Esophagus squamous epithelium (tissue), 5 donors: ENCODE measurements at places on chromosomes 6 and 20.

DNA sequence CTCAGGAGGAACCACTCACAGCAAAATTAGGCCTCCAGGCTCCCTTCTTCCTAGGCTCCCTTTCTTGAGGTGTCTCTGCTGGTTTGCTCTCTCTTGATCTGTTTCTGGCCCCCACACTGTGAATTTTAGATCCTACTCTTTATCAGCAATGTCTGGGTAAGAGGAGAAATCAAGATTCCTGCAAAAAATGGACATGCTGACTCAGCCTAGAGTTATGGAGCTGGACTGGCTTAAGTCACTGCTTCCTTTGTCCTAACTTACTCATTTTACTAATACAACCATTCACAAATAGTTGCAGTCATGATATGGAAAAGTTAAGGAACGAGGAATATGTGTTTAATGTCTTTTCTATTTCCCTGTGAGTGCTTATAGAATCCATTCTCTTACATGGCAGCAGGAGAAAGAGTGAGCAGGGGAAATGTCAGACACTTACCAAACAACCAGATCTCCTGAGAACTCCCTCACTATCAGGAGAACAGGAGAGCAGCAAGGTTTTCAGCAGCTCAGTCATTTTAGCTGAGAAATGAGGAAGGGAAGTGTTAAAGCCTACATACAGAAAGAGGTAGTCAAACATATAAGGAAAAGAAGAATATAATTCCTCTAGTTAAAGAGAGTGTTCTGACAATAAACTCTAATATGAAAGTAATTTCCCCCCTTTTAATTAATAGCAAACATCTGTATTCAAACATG is 160.8 kb downstream of the PDE7B start:
- DNase-seq, result no peak

GRCh38 chr6:113004470-113005270 is 657.5 kb downstream of the RFPL4B start:
- no peak for DNase-seq

DNA sequence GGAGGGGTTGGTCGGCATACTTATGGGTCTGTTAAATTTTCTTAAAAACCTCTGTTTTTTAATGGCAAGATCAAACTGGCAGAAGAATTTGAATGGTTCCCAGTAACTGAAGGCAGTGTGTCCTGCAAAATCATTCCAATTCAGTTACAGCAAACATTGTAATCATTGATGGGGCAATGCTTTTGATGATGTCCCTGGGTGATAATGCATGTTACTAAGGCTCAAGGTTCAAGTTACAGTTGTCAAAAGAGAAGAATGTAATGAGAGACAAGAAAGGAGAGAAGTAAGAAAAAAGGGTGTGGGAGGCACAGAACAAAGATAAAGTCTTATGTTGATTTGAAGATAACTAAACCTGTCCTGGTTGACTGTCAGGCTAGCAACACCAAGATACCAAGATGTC is 54.9 kb downstream of the CEP162 start:
- DNase-seq, result no peak

- no peak for DNase-seq
Observed at GRCh38 chr6:144338951-144339700, 54.0 kb downstream of the UTRN start.

DNA sequence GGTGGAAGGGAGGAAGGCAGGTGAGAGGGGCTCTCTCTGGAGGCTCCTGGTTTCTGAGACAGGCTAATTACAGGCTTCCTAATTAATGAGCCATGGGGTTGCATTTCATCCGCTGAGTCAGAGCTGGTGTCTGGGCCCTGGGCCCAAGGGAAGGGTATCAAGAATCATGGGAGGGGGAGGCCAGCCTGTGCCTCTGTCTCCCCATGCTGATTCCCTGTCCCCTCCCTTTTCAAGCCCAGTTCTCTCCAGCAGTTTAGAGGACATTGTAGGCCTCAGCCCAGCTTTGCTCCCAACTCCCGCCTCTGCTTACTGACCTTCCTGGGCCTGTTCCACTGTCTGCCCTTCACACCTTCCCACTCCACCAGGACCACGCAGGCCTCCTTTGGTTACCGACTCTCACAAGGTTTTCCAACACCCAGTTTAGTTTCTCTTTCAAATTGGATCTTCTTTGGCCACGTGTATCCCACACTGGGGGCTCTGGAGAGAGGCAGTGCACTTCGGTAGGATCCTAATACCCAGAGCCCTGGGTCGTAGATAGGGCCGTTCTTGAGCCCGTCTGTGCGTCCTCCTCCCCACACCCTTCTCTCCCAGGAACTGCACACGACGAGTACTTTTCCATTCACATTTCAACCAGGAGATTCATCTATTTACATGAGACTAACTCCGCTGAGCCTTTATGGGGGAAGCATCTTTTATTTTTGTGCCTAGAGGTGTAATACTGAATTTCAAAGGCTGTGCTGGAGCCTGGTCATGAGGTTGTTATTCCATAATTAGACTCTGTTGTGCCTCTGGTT is 18.2 kb upstream of the AVP start:
- DNase-seq, result no peak

- DNase-seq, result no peak
Observed at GRCh38 chr6:10310826-10311225, 104.0 kb downstream of the TFAP2A start.

- DNase-seq, result no peak
Observed at GRCh38 chr6:126054258-126054702, 67.9 kb downstream of the TRMT11 start.

DNA sequence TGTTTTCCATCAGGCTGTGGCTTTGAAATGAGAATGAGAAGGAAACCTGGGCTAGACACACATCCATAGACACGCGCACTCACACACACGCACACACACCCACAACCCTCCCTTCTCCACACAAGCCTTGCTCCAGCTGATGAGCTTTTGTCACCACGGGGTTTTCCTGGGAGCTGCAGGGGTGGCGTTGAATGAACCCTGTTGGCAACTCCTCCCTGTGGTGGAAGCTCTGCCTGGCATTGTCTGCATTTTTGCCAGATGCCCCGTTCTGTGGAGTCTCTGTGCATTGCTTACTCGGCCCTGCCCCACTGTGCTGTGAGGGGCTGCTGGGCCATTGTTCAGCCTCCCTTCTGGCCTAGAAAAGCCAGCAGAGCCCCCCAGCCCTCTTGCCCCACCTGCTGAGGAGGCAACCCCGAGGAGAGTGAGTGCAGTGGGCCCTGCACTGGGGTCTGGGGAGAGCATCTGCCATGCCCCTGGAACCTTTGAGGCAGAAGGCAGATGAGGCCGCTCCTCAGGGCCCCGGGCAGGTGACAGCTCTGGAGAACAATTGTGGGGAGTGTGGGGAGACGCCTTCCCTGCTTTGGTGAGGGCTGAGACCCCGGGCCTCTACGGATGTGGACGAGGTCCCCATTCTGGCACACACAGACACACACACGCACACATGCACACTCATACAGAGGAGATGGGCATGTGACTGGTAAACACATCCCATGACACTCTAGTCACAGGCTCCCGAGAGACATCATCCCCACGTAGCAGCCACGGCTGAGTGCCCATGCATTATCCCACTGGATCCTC is 9.9 kb downstream of the ADIG start:
- no peak for DNase-seq

- DNase-seq, result no peak
Observed at GRCh38 chr6:17218023-17218748, 63.0 kb upstream of the RBM24 start.

DNA sequence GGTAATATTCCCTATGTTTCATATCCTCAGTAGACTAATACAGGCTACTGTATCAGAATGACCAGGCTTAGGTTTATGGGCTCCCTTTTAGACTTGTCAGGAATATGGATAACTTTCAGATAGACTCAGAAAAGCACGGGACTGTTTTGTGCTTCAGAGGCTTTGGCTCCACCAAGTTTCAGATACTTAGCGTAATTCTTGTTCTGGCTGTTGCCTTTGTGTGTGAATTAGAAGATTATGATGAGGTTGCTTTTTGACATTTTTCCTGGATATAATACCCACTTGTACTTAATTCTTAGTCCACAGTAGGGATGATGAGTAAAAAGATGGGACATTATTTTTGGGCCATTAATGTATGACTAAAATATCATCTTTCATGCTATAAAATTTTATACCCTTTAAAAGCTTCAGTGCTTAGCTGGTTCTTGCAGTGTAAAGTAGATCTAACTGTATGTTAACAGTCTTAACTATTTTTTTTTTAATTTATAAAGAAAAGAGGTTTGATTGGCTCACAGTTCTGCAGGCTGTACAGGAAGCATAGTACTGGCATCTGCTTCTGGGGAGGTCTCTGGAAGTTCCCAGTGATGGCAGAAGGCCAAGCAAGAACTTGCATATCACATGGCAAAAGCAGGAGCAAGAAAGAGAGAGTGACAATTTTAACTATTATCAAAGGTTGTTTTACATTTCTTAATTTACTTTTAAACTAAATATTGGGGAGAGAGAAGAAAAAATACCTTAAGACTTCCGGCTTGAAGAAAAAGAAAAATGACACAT is 120.7 kb downstream of the ZFAND3 start:
- DNase-seq, result no peak

- no peak for DNase-seq
Observed at GRCh38 chr20:43723186-43723585, 3.6 kb downstream of the GTSF1L start.

GRCh38 chr6:53725791-53726575 is 60.4 kb upstream of the KLHL31 start:
- no peak for DNase-seq

DNA sequence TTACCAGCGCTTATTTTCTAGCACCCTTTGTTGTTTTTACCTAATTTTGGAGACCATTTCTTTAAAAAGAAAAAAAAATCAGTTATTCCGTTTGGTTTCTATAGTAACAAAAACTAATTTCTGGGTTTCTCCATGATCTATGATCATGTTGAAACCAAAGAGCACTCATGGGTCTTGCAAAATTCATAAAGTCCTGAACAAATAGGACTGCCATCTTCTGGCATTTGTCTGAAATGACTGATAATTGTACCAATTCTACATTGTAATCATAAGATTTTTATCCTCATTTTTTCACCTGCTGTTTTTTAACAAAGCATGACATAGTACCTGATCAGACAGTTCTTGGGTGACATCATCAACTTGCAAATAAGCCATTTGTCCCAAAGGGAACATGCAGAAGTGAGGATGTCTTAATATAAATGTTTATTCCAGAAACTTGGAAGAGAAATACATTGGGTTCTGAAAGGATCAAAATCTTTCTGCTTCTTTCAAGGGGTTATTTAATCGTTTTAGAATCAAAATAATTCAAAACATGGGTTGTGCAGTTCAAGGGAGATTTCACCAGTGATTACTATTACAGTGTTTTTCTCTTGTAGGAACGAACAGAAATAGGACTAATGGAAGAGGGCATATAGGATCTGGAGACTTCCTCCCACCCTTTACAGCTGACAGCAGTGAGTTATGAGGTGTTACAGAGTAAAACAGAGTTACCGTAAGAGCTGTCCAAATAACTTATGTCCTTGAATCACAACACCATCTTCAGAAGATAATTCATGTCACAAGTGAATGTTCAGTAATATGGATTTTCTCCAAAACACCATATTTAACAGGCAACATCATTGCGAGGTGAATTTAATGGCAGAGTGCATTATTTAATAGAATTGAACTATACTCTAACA is 87.1 kb upstream of the GJE1 start:
- no peak for DNase-seq

- no peak for DNase-seq
Observed at GRCh38 chr6:123332070-123332469, 304.7 kb downstream of the TRDN start.

DNA sequence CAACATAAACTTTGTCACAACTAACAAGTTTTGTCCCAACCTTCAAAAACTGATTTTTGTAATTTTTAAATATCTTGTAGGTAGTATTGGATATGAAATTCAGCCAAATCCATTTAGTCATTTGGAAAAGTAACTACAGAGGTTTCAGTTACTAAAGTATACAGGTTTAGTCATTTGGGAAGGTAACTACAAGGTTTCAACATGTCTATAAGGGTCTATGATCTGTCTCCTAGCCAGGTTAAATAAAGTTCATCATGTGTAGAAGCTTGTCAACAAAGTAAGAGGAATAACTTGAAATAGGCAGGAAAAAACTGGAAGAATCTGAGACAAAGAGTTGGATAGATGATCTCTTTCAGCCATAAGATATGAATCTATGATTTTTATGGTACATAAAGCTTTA is 229.8 kb downstream of the COL12A1 start:
- no peak for DNase-seq

GRCh38 chr6:1864496-1864895 is 254.8 kb downstream of the FOXC1 start:
- DNase-seq, result no peak

GRCh38 chr6:20686142-20686541 is 151.9 kb downstream of the CDKAL1 start:
- DNase-seq, result no peak

- no peak for DNase-seq
Observed at GRCh38 chr20:38573413-38573812, 7.6 kb upstream of the ADIG start.

- no peak for DNase-seq
Observed at GRCh38 chr20:55746723-55747122, 258.6 kb downstream of the CBLN4 start.

- DNase-seq, result no peak
Observed at GRCh38 chr6:106747139-106747538, 117.8 kb downstream of the QRSL1 start.

DNA sequence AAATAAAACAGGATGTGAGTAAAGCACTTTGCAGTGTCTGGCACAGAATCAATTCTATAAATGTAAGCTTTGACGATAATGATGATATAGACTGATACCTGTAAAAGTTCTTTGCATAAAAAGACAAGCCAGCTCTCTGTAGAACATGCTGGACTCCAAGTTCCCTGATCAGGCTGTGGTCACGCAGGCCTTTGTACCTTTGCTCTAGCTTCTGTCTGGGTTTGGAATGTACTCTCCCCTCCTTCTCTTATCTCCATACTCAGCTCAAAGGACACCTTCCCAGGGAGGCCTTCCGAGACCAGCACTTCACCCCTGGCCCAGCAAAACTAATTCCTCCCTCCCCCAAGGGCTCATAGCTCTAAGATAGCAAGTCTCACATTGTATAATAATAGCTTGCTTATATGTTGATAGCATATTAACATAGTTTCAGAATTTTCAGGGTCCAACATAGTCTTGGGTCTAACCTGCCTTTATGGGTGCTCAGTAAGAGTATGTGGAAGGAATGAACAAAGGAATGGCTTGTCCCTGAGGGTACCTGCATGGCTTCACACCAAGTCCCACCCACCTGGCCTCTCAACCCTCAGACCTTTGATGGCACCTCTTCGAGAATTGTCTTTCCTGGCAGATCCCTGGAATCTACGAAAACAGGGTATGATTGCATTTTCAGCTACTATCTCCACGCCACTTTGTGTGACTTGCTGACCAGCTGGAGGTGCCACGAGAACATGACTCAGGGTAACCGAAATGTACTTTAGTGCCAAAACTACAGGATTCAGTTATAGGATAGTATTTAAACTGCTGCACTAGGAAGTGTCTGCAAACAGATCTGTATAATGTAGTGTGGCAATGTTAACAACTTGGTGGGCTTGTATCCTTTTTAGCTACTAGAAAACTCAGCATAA is 41.7 kb upstream of the PIM1 start:
- no peak for DNase-seq
